Effector CD4-positive, alpha-beta T cell (primary cell): ENCODE measurements at places on chromosomes 13 and 19.

DNA sequence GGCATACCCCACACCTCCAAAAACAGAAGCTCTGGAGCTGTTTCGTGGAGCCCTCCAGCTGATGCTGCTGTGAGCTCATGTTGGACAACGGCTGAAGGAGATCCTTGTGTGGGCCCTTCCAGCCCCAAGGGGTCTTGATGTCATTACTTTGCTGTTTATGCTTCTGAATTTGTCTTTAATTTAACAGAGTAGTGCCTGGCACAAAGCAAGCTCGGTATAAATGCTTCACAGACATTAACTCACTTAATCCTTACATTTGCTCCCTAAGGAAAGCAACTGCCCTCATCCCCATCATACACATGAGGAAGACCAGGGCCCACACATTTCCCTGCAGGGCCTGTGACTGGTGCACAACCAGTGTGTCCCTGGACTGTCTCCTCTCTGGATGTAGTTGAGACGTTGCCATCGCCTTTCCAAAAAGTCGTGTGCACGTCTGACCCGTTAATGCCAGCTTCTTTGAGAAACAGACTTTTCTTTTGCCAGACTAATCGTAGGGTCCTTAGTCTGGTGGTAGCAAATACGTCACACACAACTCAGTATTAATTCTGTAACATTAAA is 7.6 kb downstream of the COL4A1 start:
- no peak for DNase-seq

- DNase-seq, result no peak
Observed at GRCh38 chr13:81916461-81916860, 1575.5 kb upstream of the SPRY2 start.

DNA sequence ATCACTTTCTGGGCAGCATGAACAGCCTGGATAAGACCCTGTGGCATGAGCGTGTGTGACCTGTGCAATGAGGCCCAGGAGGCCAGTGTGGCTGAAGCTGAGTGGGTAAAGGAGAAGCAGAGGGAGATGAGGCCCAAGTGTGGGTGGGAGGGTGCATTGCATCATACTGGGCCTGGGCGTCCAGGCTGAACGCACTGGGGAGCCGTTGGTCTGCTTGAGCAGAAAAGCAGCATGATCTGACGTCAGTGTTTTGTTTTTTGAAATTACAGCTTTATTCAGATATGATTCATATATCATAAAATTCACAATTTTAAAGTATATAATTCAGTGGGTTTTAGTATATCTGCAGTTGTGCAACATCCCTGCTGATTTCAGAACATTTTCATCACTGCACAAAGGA is 409.7 kb downstream of the HS6ST3 start:
- no peak for DNase-seq

GRCh38 chr13:108834193-108834592 is 204.8 kb downstream of the MYO16 start:
- no peak for DNase-seq

GRCh38 chr19:53131727-53132126 is 983 bp downstream of the ZNF415 start:
- DNase-seq, result no peak

- DNase-seq, result no peak
Observed at GRCh38 chr13:71459708-71460107, 407.3 kb downstream of the DACH1 start.

DNA sequence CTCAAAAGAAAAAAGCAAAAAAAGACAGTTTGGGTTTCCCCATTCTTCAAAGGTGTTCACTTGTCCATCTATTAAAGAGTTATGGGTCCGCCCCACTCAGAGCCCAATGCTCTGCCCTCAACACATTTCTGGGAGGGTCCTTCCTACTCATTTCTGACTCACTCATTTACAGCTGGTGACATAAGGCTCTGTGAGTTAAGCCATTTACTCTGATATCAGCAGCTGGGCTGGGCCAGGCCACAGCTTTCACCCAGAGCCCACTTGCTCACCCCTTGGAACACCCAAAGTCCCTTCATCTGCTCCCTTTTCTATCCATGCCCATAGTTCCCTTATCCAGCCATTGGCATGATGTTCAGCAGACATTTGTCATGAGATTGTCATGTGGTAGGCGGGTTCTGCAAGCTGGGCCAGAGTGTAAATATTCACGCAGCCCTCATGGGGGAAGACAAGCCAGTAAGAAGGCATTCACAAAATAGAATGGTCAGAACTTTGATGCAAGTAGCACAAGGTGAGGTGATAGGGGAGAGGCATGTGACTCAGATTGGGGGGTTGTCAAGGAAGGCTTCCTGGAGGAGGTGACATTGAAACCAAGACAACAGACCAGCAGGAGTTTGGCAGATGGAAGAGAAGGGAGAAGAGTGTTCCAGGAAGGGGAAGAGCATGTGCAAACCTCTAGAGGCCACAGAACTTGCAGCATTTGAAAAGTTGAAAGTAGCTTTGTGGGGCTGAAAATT is 5.9 kb downstream of the MAST1 start:
- no peak for DNase-seq

- DNase-seq, result no peak
Observed at GRCh38 chr13:49298903-49299605, 51.3 kb downstream of the CDADC1 start.

DNA sequence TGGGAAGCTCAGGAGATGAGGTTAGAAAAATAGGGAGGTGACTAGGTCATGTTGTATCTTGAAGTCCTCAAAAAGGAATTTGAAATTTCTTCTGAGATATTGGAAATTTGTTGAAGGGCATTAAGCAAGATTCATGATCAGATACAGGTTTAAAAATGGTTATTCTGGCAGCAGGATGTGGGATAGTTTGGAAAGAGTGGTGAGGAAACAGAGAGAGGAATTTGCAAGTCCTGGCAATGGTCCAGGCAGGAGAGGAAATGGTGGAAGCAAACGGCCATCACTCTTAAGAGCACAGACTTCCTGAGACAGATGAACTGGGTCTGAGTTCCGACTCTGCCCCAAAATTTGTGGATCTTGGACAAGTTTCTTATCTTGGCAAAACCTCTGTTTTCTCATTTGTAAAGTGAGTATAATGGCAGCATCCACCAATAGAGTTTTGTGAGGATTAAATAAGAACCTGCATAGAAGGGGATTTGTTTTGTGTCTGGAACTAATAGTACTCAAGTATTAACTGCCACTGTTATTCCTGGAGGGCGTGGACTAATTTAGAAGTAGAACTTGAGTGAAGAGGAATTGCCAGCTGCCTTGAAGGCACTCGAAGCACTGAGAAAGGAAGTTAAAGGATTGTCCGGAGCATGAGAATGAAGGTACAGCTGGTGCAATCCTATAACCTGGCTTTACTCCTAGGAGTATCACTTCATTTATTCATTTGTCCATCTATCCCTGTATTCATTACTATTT is 99.6 kb downstream of the CCNA1 start:
- DNase-seq, result no peak

DNA sequence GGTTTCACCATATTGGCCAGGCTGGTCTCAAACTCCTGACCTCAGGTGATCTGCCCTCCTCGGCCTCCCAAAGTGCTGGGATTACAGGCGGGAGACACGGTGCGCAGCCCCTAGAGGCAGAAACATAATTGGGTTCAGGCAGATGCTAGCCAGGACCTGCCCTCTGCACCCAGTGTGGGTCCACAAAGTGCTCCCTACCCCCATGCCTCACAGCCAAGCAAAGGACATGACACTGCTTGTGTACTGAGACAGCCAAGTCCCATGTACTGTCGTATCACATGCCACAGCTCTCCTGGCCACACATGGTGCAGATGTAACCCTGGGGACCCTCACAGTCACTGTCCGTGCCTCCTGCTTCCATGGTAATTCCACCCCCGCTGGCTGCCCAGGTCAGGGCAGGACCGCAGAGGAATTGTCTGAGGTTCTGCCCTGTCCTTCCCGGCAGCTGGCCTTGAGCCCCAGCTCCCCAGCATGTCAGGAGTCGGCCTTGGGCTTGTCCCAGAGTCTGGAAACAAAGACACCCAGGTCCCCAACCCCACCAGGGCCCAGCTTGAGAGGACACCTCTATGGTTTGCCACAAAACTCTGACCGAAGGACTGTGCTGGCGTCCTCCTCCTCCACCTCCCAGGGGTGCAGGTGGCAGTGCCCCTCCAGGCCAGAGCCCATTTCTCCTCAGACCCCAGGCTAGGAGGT is 7.6 kb downstream of the PRR36 start:
- DNase-seq, result no peak

DNA sequence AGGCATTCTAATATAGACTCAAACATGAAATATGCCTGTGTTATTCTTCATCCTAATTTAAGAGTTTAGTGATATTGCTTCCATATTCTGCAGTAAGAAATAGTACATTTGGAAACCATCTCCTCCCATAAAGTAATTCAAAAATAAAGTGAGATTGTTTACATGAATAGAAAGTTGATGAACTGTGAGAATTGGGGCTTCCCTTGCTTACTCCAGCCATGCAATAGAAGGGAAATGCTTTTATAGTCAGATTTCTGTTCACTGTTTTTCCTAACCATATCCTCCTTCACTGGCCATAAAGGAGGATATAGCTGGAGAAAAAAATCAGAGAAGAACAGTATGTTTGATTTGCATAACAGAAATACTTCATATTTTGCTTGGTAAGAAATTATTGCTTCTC is 7.8 kb downstream of the LRCH1 start:
- no peak for DNase-seq

GRCh38 chr13:47126432-47126831 is 229.6 kb upstream of the HTR2A start:
- no peak for DNase-seq

GRCh38 chr13:73715911-73716510 is 418.2 kb downstream of the KLF12 start:
- DNase-seq, result no peak

GRCh38 chr19:48624791-48625723 is 5.8 kb downstream of the SPHK2 start:
- DNase-seq, result no peak

- DNase-seq, result no peak
Observed at GRCh38 chr13:100542826-100543156, 45.8 kb downstream of the GGACT start.

- DNase-seq, result no peak
Observed at GRCh38 chr13:38166116-38166515, 183.5 kb upstream of the UFM1 start.

DNA sequence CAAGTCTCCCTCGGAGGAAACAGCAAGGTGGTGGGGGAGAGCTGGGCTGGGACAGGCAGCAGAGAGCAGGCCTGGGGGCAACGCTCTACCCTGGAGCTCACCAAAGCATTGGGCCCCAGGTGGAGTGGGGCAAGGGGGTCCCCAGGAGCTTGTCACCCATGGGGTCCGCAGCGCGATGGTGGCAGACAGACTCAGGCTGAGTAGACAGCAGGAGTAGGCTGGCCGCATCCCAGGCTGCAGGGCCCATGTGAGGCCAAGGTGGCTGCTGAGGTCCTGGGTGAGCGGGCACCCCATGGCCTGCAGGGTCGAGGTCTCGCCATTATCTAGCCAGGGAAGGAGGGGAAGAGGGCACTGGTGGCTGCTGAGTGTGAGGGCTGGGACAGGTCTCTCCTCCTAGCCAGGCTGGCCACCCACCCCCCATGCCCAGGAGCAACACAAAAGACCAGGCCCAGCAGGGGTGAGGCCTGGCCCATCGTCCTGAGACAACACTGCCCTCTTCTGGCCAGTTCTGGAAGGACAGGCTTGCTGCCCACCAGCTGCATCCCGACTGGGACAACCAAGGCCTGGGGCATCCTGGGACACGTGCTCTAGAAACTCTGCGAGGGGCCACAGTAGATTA is 33.1 kb downstream of the CEBPG start:
- peak; percentile 69 for DNase-seq

DNA sequence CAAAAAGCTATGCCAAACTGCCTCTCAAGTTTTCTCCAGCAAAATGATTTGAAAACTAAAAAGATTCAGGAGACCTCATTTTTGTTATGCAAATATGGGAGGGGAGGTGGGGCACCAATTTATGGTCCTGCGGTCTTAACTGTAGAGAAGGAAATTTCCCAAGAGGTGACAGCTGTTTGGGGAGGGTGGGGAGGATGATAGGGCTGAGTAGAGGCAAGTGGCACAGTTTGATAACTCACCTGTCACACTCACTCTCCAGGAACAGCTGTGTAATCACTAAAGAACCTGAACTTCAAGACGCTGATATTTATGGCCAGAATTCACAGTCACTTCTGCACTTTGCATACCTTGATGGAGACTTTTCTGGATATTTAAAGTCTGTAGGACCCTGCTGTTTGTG is 232.9 kb upstream of the STARD13 start:
- no peak for DNase-seq

DNA sequence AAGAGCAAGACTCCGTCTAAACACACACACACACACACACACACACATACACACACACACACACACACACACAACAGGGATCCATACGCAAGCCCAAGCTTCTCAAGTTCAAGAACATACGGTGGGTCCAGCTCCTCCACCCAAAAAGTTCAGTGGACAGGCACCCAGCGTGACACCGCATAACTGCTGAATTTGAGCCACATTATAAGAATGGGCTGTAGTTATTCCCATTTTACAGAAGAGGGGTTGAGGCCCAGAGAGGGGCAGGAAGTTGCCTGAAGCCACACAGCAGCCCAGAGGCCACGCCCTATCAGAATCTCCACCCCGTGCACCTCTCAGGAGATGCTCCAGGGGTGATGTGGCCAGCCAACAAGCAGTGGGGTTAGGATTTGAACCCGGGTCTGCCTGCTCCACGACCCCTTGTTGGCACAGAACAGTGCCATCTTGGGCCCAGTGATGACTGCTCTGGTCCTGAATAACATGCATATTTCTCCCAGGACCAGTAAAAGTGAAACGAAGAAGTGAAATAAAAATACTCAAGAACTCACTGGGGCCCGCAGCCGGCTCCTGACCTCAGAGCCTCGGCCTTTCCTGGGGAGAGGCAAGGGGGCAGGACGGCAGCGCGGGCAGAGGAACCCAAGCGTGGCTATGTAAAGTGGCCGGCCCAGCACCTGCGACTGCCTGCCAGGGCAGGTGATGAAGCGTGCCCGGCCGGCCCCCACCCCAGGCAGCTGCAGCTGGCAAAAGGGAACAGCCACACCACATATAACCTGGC is 61.9 kb downstream of the AP1M1 start:
- no peak for DNase-seq

GRCh38 chr19:54439174-54439851 is 9.7 kb upstream of the LENG8 start:
- DNase-seq, result no peak

GRCh38 chr13:53007872-53008271 is 20.7 kb upstream of the OLFM4 start:
- no peak for DNase-seq

- DNase-seq, result no peak
Observed at GRCh38 chr19:50932690-50933083, 20.2 kb downstream of the KLK5 start.

DNA sequence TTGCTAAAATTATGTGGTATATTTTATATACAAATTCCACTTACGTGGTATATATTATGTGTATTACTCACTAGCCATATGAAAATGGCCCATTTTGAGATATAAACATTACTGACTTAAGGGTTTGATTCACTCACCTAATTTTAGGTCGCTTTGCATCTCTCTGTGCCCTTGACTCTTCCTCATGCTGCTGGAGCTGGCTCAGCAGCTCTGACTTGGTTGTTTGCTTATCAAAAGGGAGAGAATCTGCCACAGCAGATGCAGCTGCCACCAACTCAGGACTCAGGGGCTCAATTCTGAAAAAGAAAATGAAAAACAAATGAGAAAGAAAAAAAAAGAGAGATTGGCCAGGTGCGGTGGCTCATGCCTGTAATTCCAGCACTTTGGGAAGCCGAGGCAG is 12.2 kb downstream of the MRPS31 start:
- no peak for DNase-seq

GRCh38 chr13:34044041-34044440 is 226.1 kb downstream of the RFC3 start:
- DNase-seq, result no peak
